ENCODE measurements at places on chromosomes 12 and 14. TPM values are rescaled to one million over a fixed set of nuclear protein-coding genes. Genes with fewer than 3 reads are reported as not detected.

DNA sequence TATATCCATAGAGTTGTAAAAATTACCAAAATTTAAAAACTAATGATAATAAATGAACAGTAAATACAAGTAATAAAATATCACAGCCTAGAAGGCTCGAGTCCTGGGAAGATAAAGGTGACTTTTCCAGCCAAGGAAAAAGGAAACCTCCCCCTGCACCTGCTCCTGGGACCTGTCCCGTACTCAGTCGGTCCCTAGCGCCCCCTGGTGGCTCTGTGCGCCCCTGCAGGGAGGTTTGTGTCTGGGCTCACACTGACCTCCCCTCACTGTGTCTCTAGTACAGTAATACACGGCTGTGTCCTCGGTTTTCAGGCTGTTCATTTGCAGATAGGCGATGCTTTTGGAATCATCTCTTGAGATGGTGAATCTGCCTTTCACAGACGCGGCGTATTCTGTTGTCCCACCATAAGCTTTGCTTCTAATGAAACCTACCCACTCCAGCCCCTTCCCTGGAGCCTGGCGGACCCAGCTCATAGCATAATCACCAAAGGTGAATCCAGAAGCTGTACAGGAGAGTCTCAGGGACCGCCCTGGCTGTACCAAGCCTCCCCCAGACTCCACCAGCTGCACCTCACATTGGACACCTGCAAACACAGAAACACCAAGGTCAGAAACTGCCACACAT is 1030.4 kb downstream of the TMEM121 start:
- no peak for DNase-seq

DNA sequence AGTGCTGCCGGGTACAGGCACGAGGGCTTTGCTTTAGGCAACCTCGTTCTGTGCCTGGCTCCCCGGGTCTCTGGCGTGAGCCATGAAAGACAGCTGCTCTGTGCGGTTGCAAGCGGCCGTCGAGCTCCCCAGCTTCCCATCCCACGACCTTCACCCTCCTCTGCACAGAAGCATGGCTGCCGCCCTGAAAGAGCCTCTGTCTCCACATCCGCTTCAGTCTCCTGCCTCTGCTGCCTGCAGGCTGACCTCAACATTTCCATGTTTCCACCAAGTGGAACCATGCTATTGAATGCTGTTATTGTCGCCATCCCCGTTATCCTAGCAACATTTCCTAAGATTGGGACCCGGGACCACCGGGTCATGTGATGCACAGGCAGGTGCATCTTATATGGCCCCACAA is 57.1 kb downstream of the KDM2B start:
- no peak for DNase-seq

DNA sequence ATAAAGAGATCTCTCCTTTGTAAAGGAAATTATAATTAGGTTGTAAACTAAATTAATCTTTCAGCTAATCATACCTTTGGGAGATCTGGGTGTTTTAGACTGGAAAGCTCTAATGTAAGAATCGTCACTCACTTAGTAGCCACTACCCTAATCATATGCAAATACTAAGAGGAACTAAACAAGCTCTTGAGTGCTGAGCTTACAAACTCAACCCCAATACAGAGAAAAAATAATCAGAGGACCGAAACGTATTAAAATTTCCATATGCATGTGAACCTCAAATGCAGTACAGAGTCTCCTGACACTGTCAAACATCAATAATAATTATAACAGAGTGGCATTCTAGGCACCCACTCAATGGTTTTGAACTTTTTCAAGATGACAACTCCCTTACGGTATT is 235.3 kb upstream of the FOXN3 start:
- no peak for DNase-seq

- DNase-seq = no peak
Measured at GRCh38 chr12:73372856-73373255, 1100.7 kb downstream of the TRHDE start.

GRCh38 chr12:103964805-103965204 is 867 bp upstream of the TDG start:
- no peak for DNase-seq

- DNase-seq = no peak
Measured at GRCh38 chr12:4027412-4027811, 154.2 kb upstream of the PARP11 start.

- DNase-seq = no peak
Measured at GRCh38 chr12:38110026-38110699, 206.4 kb upstream of the ALG10B start.

- DNase-seq = no peak
Measured at GRCh38 chr14:95328729-95329503, 9.2 kb upstream of the CLMN start.

GRCh38 chr12:43795716-43796280 is 10.3 kb downstream of the TWF1 start:
- no peak for DNase-seq

DNA sequence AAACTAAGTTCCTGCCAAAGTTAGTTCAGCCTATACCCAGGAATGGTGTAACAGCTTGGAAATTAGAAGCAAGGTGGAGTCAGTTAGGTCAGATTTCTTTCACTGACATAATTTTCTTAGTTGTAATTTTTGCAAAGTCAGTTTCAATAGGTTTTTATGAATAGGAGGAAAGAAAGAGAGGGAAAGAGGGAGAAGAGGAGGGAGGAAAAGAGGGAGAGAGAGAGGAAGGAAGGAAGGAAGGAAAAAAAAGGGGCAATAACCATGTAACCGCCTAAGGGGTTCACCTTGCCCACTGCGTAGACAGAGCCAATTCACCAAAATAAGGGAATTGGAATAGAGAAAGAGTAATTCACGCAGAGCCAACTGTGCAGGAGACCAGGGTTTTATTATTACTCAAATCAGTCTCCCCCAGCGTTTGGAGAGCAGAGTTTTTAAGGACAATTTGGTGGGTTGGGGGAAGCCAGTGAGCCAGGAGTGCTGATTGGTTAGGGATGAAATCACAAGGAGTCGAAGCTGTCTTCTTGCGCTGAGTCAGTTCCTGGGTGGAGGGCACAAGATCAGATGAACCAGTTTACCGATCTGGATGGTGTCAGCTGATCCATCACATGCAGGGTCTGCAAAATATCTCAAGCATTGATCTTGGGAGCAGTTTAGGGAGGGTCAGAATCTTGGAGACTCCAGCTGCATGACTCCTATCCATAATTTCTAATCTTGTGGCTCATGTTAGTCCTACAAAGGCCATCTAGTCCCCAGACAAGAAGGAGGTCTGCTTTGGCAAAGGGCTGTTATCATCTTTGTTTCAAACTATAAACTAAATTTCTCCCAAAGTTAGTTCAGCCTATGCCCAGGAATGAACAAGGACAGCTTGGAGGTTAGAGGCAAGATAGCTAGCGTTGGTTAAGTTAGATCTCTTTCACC is 126.0 kb upstream of the AMIGO2 start:
- no peak for DNase-seq

DNA sequence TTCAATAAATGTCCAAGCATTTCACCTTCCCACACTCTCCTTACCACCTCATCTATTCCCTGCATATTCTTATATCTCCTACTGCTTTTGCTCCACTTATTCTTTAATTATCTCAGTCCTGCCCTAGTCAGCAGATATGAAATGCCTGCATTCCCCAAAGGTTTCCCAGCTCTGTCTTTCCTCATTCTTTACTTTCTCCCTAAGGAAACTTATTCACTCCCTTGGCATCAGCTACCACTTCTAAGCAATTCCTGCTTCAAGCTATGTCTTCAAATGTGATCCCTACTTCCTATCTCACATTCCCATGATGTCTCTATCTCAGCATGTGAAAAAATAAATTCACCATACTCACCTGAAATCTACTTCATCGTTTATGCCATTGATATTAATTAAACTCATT is 111.8 kb downstream of the CAPZA3 start:
- DNase-seq = no peak

DNA sequence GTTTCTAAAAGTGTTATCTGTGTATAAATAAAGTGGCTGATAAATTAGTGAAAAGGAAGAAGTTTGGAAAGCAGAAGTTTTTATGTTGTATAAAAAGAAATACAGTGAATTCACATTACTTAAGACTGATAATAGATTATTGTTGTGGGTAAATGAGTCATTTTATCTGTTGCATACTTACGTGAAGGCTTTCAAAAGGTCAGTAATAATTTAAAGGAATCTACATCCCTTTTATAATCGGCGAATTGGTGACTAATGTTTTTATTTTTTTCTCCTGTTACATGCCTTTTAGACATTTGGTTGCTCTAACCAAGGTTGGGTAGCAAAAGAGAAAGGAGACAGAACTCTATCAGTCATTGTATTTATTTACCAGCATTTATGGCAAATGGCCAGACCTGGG is 155.9 kb downstream of the SLC41A2 start:
- no peak for DNase-seq

DNA sequence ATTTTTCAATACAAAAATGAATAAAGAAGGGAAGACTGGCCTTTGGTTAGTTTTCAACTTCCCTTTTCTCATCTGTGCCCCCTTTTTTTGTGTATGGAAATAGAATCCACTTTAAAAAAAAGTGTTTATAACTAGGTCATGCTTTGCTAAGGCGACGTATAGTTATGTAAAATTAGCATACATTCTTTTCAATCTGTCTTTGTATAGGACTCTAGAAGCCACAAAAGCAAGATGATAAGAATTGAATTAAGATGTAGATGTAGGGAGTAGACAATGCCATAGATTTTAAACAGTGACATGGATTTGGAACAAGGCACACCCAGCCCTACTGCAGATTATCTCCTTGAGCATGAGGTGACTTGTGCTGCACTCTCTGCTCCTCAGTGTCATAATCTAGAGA is 354.3 kb downstream of the TMTC2 start:
- DNase-seq = no peak

DNA sequence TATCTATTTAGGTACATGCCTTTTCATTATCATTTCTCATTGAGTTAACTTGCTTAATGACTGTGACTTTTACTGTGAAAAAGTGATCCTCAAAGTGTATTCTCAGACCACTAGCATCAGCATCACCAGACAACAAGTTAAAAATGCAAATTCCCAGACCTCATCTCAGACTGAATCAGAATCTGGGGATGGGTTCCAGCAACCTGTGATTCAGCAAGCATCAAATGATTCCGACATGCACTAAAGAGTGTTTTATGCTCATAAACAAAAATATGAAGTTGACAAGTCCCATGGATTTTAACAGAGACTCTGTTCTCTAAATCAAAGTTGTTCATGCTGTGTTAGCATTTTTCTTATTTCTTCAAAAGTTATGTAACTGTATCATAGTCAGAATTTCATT is 130.6 kb downstream of the BCAT1 start:
- DNase-seq = no peak

DNA sequence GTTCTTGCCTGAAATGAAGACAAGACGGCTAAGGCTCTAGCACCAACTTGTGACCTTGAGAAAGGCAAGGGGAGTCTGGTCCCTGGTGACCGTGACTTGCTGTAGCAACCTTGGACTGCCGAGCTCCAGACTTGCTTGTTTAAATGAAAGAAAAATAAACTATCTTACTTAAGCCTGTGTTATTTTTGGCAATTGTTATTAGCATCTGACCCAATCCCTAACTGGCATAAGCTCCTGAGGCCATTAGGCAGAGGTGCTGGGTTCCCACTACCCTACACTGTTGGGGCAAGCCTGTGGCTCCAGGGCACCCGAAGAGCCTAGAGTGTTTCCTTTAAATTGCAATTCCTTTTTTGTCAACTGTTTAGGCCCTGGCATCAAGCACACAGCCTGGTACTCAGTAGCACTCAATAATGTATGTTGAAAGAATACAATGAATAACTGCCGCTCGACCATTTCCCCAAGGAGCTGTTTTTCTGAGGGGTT is 106.9 kb upstream of the HIF1A start:
- DNase-seq = no peak

DNA sequence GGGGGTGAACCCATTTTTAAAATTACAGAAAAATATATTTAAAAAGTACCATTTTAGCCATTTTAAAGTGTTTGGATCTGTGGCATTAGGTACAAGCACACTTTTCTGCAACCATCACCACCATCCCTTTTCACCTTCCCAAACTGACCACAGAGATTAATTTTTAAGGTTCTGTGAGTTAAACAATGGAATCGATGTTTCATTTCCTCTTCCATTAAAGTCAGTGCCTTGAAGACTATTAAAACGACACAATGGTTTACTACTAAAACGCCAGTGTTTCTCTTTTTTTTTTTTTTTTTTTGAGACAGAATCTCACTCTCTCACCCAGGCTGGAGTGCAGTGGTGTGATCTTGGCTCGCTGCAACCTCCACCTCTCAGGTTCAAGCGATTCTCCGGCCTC is 78.1 kb upstream of the GPR68 start:
- DNase-seq = no peak

- no peak for DNase-seq
Measured at GRCh38 chr14:53882684-53883083, 73.9 kb downstream of the BMP4 start.

- DNase-seq = no peak
Measured at GRCh38 chr12:109701064-109701463, 12.6 kb upstream of the FAM222A start.

- no peak for DNase-seq
Measured at GRCh38 chr14:72000907-72001306, 68.7 kb downstream of the RGS6 start.

DNA sequence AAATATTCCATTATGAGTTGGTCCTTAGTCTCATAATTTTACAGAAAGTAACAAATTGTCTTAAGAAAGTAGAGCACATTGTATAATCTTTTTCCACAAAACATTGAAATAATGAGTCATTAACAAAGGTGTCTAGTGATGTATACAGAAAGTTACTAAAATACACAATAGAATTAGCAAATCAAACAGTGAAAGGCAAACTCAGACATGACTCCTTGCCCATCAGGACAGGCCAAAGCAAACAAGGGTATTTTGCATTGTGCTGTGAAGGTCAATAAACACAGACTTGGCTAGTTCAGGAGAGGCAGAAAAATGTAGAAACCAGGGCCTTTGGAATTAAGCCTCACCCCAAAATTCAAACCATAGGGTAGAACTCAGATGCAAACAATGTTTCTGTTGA is 37.3 kb downstream of the SIX4 start:
- no peak for DNase-seq

GRCh38 chr12:29113101-29113500 is 36.0 kb upstream of the FAR2 start:
- DNase-seq = no peak

- DNase-seq = no peak
Measured at GRCh38 chr12:129651951-129652350, 251.9 kb downstream of the TMEM132D start.

DNA sequence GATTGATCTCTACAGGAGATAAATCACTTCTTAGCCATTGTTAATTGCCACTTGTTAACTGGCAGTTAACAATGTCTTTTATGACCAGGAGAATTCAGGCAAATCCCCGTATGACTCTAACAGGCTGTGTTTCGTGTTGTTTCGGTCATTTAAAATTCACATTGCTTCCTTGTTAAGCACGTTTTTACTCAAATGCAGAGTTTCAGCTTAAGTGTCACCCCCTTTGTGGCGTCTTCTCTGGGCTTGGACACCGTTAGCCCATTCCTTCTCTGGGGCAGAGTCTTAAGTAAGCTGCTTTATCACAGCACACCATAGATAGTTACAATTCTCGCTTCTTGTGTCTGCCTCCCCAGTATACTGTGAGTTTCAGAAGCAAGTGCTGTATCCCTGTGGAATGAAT is 205.4 kb downstream of the EPS8 start:
- no peak for DNase-seq

BHLHE41 gene
- total RNA-seq = 9.0 TPM

ANHX gene
- total RNA-seq = not detected

DEGS2 gene
- 0.75 TPM for total RNA-seq

GPRC5D gene
- total RNA-seq = not detected

CARMIL3 gene
- total RNA-seq = 2.3 TPM

PRH1 gene
- 6.2 TPM for total RNA-seq

PIK3C2G gene
- 0.13 TPM for total RNA-seq

KRT73 gene
- total RNA-seq = not detected

TMEM52B gene
- 0.48 TPM for total RNA-seq

CBLN3 gene
- total RNA-seq = 0.34 TPM

KCNA5 gene
- 0.34 TPM for total RNA-seq

NKX2-1 gene
- not detected for total RNA-seq

PSMC6 gene
- total RNA-seq = 61.1 TPM

CD9 gene
- total RNA-seq = 248 TPM

All from kidney epithelial cell (primary cell).